Activated CD4-positive, alpha-beta T cell treated with anti-CD3 and anti-CD28 coated beads for 4 hours (primary cell): ENCODE measurements at places on chromosomes 1 and 21.

DNA sequence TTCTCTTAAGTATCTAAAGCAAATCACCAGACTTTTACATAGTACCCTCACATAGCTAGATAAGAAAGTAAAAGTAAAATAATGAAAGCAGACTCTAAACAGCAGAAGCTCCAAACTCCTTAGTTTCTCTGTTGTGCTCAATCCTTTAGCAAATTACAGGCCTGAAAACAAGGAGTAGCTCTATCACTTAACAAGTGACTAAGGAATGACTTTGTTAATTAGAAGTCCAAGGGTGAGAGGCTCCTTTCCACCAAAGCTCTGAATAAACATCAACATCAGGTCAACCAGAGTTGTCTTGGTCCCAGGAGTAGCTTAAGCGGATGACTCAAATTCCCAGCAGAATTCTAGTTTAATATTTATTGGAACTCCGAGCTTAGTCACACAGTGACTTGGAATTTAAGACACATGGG is 5.9 kb downstream of the NRIP1 start:
- DNase-seq, result no peak

DNA sequence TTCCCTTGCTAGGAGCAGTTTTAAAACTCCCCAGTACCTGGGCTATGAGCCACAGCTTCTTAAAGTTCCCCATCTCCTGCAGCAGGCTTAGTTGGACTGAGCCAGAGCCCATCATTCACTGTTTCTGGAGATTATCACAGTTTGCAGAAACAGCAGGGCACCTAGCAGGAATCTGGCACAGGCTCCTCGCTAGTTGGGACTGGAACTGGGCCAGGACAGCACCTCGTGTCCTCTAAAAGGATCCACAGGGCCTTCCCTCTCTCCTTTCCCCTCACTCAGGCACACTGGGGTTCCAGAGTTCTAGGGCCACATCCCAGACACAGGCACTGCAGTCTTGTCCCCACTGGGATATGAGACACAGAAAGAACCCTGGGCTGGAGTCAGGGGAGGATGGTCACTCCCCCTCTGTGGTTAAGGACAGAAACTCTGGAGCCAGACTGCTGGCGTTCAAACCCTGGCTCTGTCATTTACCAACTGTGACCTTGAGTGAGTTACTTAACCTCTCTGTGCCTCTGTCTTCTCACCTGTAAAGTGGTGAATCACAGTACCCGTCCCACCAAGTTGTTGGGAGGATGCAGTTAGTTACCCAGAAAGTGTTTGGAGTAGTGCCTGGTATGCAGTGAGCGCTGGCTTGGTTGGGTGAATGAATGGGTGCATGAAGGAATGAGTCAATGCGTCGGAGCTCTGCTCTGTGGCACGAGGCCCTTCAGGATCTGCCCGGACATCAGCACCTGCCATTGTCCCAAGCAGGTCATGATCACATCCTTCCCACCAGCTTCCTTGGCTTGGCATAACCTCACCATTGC is 18.8 kb upstream of the ECE1 start:
- no peak for DNase-seq

DNA sequence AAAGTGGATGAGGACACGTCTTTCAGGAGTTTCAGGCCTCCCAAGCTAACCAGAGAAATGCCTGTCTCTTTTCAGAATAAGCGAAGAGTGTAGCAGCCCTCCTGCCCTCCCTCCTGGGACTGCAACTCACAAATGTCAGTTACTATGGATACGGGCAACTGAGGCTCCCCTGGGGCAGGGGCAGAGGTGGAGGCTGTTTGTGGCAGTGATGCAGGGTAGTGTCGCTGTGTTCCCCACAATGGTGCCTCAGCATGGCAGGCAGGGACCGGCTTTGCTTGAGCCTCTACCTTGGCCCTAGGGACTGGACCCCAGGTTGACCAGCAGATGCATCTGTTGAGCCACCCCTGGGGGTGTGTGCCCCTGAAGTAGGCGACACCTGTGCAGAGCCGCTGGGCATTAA is 10.2 kb downstream of the NFASC start:
- DNase-seq, result no peak

DNA sequence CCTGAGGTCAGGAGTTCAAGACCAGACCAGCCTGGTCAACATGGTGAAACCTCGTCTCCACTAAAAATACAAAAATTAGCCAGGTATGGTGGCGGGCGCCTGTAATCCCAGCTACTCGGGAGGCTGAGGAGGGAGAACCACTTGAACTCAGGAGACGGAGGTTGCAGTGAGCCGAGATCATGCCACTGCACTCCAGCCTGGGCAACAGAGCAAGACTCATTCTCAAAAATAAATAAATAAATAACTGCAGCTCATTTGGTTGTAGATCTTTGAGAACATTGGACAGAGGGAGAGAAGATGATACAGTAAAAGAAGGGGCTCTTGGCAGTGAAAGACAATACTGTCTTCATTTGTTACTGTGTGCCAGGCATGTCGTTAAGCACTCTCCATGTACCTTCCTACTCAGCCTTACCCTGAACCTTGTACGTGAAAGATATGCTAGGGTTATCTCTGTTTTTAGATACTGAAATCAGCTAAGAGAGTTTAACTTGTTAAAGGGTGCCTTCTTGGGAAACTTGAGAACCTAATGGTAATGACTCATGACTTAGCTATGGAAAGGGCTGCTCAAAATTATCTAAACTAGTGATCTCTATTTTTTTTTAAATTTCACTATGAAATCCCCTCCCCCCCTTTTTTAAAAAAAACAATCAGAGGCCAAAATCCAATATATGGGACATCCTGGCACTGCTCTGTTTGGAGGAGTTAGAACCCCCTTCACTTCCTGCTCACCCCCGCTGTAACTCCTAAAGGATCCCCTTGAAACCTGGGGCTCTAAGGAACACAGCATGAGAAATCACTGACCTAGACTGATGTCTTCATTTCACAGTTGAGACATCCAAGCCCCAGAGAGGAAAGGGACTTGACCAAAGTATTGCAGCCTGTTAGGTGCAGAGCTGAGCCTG is 6.8 kb upstream of the KPNA6 start:
- DNase-seq, result no peak

DNA sequence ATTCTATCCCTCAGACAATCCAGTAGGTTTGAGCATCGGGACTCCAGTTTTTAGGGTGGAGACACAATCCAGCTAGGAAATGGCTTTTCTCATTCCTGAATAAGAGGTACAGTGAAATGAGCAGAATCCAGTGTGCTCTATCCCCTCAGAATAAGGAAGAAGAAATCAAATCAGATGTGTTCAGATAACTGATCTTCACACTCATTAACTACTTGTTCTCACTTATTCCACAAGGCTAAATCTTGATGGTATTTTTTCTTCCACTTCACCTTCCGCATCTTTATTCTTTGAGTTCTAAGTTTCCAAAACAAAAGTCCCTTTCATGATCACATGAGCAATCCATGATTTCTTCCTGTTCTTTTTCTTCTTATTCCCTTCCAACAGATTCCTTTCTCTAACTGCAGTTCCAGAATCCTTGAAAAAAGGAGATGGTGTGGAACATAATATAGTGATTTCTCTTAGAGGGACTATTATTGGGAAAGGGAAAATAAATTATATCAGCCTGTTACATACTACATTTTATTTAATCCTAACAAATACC is 1.7 kb downstream of the SYT11 start:
- no peak for DNase-seq

GRCh38 chr1:45686015-45686287 is 382 bp downstream of the GPBP1L1 start:
- peak; percentile 69 for DNase-seq

DNA sequence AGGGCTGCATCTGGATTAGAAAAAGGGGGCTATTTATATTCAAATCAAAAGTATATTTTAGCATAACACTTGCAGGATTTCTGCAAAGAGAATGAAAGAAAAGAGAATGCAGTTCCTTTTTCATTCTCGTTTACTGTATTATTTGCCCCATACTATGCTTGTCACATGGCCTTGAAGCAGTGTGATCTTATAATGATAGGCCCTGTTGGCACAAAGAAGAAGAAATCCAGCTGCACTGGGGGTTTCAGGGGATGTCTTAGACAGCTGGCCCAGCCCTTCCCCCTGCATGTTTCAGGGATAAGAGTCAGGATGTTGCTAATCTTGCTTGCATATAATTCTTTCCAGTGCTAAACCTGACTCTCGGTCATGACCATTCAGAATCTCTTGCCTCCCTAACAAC is 369.5 kb downstream of the SEC16B start:
- DNase-seq, result no peak

DNA sequence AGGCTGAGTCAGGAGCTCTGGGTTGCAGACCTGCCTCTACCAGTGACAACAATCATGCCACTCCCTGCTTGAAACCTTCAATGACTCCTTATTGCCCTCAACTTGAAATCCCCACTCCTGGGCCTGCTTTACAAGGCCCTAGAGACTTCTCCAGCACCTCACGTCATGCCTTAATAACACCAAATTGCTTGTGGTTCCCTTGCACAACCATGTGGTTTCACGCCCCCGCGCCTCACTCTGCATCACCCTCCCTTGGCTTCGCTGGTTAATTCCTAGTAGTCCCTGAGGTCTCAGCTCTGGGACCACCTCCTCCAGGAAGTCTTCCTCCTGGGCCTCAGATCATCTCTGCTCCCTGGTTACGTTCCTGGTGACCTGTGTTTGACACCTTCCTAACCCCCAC is 33.0 kb downstream of the EPHA2 start:
- DNase-seq, result peak; percentile 38

DNA sequence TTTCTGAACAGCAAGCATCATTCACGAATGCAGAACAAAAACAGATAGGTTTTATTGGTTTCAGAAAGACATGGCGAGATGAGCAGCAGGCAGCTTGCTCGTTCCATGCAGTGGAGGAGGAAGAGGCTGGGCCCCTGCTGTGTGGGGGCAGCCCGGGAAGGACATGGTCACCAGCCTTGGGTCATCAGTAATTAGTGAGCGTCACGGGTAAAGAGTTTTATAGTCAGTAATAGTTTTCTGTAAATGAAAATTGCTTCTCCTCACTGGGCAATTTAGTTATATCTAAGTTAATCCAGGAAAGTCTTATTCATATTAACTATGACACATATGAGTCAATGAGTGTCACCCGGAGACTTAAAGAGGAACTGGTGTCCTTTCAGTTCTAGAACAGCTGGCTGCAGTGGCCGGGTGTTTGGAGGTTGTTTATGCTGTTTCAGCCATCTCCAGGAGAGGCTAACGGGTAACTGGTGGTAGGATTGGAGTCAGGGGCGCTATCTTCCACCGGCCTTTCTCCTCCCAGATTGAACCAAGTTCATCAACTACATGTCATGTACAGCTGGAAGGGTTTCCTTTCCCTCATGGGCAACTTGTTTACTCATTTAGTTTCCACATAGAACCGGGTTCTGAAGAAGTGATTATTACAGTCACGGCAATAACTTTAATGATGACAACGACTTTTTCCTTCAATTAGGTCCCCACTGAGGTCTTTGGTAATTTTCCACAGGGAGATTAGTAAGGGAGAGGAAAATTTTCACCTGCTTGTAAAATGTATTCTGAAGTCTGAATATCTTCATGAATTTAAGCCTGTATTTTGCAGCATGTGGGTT is 34.6 kb upstream of the SLC45A1 start:
- no peak for DNase-seq

DNA sequence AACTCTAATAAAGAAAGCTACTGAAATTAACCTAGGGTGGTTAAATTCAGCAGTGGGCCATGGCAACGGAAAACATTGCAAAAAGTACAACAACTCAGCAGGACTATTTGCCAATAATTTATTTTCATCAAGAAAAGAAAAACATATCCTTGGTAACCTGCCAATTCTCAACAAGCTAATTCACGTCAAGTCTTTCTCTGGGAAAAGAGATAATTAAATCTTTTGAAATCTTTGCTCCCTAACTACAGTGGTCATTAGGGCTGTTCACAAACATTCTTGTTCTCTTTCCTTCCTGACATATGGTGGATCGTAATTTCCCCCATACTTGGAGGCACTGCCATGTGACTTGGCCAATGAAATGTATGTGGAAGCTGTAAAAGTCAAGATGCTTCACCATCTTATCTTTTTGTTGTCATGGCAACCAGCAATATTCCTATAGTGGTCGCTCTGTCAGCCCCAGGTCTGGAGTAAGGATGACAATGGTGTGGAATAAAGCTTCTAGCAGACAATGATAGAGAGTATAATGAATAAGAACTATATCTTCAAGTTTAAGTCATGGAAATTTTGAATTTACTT is 29.6 kb upstream of the ZNF326 start:
- DNase-seq, result no peak

DNA sequence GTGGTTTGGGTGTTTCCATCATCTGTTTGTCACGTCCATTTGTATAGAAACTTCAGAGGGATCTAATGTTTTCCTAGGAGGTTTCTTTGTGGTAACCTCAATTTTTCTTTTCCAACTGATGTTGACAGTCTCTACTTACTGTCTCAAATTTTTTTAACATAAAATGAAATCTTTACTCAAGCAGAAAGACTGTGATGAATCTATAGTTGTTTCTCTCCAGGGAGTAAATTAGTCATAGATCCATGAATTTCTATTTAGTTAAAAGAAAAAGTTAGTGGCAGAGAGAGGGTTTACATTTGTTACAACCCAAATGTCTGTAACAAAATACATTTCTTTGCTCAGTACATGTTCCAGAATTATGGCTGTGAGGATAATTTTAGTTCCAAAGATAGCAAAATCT is 161.6 kb downstream of the DISP1 start:
- no peak for DNase-seq

DNA sequence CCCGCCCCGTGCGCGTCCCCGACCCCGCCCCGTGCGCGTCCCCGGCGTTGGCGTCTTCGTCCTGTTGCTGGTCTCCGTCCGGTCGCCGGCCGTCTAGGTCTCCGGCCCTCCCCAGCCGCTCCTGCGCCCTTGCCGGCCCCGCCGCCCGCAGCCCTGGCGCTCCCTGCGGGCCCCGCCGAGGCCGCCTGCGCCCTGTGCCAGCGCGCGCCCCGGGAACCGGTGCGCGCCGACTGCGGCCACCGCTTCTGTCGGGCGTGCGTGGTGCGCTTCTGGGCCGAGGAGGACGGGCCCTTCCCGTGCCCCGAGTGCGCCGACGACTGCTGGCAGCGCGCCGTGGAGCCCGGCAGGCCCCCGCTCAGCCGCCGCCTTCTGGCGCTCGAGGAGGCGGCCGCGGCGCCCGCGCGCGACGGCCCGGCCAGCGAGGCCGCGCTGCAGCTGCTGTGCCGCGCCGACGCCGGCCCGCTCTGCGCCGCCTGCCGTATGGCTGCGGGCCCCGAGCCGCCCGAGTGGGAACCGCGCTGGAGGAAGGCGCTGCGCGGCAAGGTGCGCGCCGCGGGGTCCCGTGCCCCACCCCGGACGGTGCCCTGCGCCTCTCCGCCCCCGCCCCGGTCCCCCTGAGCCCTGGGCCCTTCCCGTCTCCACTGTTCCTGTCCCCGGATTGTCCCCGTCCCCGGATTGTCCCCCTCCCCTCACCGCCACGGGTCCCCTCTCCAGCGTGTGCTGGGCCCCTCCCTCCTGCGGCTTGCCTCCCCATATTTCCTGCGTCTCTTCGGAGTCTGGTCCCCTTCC is at the start of gene RNF187:
TSS of gene RNF187 (plus strand) at position 47 of the 789 bp plus-strand sequence.
- peak; percentile 83 for DNase-seq

DNA sequence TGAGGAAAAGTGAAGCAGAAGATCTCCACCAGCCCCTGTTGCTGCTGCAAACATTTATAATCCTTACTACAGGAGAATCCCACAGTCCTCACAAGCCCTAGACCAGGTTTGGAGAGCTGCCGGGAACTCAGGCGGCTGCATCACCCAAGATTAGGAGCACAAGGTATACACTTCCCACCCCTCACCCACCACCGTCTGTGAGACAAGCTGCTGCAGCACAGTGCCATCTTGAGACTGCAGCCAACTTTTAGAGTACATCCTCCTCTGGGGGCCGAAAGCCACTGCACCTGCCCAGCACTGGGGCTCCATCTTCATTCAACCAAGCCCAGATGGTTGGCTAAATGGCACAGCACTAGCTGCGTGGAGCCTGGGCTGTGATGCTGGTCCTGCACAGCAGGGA is 13.8 kb downstream of the OLFML3 start:
- DNase-seq, result no peak

GRCh38 chr1:208110296-208110695 is 133.9 kb downstream of the PLXNA2 start:
- no peak for DNase-seq

- no peak for DNase-seq
These were observed 26.1 kb downstream of the ZP4 start for GRCh38 chr1:237864338-237865244.
